Tongue (tissue), 3 donors: ENCODE measurements at places on chromosomes 2 and 18. TPM values are rescaled to one million over a fixed set of nuclear protein-coding genes. Genes with fewer than 3 reads are reported as not detected.

The DOCK10 gene
- total RNA-seq = 13.8 TPM

The DPY30 gene
- total RNA-seq = 45.7 TPM

The CACNB4 gene
- 13.7 TPM for total RNA-seq

The ZNF521 gene
- total RNA-seq = 85.8 TPM

The TCF23 gene
- not detected for total RNA-seq

The HRH4 gene
- 0.21 TPM for total RNA-seq

The RGPD4 gene
- not detected for total RNA-seq

The KLF11 gene
- 20.9 TPM for total RNA-seq
